ENCODE measurements at places on chromosomes 5 and 9.

DNA sequence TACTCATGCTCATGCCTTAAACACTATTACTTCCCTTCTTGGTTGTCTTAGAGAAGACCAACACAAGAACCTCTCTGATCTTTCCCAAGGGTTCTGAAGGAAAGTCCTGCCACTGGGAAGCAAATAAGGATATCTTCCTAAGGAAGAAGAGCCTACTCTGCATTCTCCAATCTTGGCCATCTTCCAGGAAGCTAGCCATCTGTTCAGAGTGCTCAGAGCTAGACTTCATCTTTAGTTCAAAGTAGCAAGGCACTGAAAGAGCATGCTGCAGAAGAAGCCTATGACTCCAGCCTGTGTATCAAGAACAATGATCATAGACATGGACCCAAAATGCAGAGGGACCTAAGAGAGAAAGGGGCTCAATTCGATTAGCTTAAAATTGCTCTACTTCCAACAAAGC lies 114.7 kb downstream of the KIAA0825 start:
- DNase-seq, result no peak

GRCh38 chr9:112556497-112557442 lies 70.1 kb downstream of the KIAA1958 start:
- DNase-seq, result no peak

DNA sequence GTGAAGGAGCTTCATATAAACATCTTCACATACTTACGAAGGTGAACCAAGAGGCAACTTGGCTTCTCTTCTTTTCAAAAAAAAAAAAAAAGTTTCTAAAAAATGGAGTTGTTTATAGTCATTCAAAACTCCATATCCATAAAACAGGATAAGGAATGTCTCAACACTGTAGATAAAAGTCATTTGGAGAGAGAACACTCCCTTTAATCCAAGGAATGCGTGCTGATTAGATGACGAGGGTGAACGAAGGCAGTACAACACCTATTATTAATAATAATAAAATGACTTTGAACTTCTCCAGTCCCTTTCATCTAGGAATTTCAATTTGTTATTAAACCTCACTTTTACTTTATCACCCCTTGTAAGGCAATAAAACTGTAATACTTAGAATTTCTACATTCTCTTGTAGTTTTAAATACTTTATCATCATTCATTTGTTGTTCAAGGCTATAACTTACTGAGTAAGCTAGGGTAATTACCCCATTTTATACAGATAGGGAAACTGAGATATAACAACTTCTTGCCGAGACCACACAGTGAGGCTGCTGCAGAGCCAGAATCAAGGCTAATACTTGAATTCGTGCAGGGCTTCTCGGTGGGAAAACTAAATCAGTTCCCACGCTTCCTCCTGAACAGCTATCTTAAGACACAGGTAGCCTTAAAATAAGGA lies 377.1 kb downstream of the EFNA5 start:
- no peak for DNase-seq

GRCh38 chr5:36199620-36200019 lies 42.1 kb downstream of the NADK2 start:
- no peak for DNase-seq

DNA sequence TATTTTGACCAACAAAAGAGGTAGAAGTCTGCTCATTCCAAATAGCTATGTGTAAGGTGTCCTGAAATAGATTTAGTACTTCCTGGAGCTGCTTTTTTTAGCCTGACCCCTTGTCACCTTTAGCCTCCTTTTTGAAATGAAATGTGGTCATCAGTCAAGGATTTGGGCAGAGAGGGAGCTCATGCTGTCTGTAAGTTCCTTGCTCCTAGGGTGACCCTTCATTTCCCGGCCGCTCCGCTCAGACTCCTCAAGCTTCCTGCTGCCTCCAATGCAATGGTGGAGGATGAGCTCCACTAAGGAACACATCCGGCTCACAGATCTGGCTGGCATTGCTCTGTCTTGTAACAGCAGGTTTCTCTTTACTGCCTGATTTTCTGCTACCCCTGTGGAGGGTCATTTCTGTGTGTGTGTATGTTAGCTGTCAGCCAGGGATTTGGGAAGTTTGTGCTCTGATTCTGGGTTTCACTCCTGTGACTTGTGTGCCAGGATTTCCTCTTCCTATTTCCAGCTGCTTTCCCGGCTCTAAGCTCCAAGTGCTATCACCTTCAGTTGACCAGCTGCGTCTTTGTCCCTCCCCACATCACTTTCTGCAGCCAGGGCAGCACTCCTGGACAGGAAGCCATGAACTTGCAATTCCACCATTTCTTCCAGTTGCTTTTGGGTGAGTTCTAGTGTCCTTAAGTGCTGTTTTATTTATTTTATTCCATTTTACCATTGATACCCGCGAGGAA lies 265.9 kb downstream of the ICE1 start:
- DNase-seq, result no peak

- DNase-seq, result no peak
Observed at GRCh38 chr5:56155992-56156584, 77.0 kb downstream of the ANKRD55 start.

- DNase-seq, result no peak
Observed at GRCh38 chr5:56190497-56190896, 42.6 kb downstream of the ANKRD55 start.

GRCh38 chr5:35030426-35031100 lies 17.2 kb downstream of the AGXT2 start:
- no peak for DNase-seq

Measured in stimulated activated CD8-positive, alpha-beta memory T cell treated with anti-CD3 and anti-CD28 coated beads, Interleukin-7, amount 100 ng/mL, for 1 hour (primary cell).